ENCODE measurements at places on chromosomes 5 and 9.

- DNase-seq: no peak
Observed at GRCh38 chr5:96004754-96005153, 43.1 kb upstream of the ELL2 start.

GRCh38 chr9:87004016-87004415, 56.7 kb upstream of the GAS1 start:
- no peak for DNase-seq

DNA sequence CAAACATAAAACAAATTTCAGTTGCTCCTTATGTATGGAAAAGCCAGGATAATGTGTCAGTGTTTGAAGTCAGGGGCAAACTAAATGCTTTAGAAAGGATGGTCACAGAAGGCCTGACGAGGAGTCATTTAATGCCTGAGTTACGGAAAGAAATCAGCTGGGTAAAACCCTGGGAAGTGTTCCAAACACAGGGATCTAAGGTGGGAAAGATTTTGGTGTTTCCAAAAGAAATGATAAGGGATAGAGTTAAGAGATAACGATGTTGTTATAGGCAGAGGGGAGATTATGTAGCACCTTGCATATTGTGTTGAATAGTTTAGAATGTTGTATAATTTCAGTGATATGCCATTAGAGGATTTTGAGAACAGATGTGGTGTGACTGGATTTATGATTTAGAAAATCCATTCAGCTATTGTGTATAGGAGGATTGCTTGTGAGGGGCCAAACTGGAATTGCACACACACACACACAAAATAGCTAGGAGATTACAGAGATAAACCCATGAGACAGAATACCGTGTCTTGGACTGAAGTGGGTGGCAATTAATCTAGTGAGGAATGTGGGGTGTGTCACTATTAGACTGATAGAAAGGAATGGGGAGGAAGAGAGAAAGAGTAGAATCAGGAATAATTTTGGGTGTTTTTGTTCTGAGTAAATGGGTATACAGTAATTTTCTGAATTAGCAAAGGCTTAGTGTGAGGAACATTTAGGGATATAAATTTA, 274.2 kb upstream of the DAB2 start:
- no peak for DNase-seq

- DNase-seq: no peak
Observed at GRCh38 chr9:127598839-127599549, 13.1 kb upstream of the STXBP1 start.

GRCh38 chr9:83029531-83030137, 33.3 kb downstream of the RASEF start:
- no peak for DNase-seq

DNA sequence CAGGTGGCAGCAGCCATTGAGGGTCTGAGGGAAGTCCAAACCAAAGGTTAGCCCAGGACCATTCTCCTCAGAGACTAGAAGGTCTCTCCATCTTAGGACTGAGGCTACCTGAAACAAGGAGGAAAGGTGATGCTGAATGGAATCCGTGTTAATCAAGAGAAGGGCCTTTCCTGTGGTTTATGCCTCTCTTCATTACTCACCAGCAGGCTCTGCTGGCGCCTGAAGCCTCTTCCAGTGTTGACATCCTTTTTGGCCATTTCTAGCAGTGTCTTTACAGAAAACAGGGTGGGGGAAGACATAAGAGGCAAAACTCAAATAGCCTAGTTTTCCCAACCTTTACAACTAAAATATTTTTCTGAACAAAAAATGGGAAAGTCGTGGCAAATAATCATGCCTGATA, 98.0 kb downstream of the ENC1 start:
- DNase-seq: no peak

DNA sequence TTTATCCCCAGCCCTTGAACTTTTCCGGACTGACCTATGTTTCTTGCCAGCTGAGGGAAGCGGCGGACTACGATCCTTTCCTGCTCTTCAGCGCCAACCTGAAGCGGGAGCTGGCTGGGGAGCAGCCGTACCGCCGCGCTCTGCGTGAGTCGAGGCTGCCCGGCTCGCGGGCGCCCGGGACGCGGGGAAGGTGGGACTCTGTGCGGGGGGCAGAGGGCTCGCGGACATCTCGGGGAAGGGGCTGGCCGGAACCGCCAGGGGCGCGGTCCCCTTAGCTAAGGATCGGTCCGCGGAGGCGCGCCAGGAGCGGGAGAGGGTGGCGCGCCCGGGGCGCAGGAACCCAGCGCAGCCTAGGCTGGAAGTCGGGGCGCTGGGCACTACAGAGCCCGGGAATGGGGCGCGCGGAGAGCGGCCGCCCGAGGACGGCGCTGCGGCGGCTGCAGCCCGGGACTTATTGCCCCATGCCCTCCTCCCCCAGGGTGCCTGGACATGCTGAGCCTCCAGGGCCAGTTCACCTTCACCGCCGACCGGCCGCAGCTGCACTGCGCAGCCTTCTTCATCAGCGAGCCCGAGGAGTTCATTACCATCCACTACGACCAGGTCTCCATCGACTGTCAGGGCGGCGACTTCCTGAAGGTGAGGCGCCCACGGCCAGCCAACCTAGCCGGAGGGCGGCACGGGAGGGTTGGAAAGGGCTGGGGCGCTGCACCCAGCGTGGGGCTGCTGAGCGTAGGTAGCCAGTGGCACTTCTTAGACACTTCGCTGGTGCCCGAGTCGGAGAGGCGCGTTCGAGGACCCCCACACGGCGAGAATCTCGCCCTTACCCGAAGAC, 922 bp downstream of the CRHBP start:
- no peak for DNase-seq

- no peak for DNase-seq
Observed at GRCh38 chr5:14745753-14746152, 81.2 kb downstream of the OTULIN start.

- no peak for DNase-seq
Observed at GRCh38 chr9:7243838-7244237, 486.1 kb downstream of the KDM4C start.

DNA sequence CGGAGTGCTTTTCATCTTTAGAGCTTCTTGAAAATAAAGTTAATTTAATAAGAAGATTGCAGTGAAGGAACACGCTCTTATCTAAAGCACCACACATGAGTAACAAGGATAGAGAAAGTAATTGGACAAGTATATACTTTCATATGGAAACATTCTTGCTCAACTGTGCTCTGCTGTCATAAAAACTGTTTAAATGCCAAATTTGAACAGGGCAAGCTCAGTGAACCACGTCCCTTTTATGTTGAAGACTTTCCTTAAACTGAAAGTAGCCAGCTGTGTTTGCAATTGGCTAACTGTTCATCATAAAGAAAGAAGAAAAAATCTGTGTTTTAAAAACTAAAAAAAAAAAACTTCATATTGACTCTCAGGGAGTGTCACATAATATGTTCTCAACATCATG, 1610.7 kb upstream of the C9orf72 start:
- DNase-seq: no peak

- DNase-seq: no peak
Observed at GRCh38 chr9:106613250-106613737, 249.7 kb upstream of the ZNF462 start.

GRCh38 chr5:152288917-152289595, 116.0 kb downstream of the NMUR2 start:
- DNase-seq: no peak

GRCh38 chr5:111461934-111462333, 50.4 kb downstream of the STARD4 start:
- DNase-seq: no peak

- no peak for DNase-seq
Observed at GRCh38 chr5:33074548-33074947, 363.4 kb downstream of the NPR3 start.

DNA sequence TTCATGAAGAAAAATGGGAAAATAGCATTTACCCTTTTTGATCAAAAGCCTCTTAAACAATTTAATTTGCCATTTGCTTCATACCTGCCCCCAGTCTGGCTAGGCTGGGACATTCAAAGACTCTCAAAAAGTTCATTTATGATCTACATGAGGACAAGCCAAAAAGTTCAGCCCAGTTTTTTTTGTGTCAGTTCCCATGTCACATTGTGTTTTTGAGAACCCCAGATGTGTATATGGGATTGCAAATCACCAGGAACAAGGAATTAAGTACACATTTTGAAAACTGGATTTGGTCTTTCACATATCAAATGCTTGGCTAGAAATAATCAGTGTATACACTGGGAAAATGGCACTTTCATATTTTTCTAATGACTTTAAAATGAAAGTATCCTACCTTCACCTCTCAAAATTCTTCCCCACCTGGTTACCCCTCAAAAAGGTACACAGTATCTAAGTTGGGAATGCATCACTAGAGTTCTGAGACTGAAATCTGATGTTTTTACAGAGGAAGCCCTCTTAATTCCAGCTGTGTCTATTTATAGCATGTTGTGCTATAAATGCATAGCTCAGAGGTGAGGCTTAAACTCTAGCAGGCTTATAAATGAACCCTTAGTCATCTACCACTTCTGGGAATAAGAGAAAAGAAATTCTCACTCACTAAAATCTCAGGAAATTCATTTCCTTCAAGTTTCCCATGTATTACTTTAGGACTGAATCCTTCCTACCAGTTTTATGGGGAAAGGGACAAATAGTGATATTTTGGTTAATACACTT, 9.3 kb downstream of the STOM start:
- no peak for DNase-seq

DNA sequence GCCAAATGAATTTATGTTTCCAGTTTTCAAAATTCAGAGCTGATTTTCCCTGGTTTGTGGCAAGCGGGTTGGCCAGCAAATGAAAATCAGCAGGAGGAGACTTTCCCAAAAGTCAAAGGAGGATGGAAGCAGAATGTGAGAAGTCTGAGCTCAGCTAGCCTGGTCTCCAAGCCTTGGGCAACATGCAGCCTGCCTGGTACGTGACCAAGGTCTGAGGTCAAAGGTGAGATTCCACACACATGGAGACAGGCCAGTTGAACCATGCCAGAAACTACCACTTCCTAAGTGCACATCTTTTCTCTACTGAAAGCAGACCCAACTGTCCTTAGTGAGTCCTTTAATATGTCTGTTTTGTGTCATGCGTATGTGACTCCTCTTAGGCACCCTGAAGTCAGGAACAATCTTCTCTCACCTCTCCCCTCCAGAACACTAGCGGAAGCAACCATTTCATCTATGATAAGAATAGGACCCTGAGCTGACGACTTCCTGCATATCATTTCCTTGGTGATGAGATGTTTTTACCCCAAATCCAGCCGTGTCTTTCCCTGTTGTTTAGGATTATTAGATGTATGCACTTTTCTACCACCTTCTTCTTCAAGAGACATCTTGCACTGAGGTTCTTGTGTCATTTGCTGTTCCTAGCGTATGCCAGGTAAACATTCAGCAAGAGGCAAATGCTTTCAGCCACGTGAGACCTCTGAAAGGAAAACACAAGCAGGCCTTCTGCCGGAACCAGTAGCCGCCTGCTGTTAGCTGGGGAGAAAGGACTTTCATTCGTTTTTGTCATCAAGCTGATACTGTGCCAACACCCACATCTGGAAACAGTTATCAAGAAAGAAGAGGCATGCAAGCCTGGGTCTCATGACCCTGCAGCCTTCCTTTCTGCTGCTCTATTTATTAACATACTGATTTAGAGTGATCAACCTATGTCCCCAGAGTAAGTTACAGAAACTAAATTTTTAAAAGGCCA, 9.7 kb upstream of the TGFBI start:
- DNase-seq: peak; percentile 78

DNA sequence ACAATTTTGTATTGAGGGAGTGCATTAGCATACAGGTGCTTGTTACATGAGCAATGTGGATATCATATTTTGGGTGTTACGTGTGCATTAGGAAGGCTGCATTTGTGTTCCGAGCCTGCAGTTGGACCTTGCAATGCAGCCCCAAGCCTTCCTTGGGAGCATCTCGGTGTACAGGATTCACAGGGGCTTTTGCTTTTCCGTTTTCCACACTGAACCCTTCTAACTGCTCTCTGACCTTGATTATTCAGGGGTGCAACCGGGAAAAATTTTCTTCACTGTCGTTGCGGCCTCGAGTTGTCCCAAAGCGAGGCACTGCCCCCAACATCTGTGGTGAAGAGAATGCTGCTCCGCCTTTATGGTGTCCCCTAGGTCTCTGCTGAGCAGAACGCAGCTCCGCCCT, 80.1 kb upstream of the PLEKHG4B start:
- DNase-seq: no peak

DNA sequence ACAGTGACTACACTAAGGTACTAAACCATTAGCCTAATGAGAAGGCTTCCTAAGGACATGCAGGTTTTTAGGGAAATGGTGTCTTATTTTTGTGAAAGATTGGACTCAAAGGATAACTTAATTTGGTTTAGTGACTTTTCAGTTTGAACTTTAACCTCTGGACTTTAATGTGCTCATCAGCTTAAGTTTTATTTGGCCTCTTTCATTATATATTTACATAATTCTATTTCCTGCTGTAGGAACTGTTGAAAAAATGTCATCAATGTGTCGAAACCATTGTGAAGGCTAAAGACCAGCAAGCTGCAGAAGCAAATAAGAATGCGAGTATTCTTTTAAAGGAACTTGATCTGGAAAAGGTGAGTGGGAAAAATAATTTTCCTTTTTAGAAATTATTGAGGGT, 34.3 kb upstream of the EIF4EBP3 start:
- DNase-seq: no peak

GRCh38 chr9:9079473-9079872, 1279.9 kb upstream of the DMAC1 start:
- DNase-seq: no peak

DNA sequence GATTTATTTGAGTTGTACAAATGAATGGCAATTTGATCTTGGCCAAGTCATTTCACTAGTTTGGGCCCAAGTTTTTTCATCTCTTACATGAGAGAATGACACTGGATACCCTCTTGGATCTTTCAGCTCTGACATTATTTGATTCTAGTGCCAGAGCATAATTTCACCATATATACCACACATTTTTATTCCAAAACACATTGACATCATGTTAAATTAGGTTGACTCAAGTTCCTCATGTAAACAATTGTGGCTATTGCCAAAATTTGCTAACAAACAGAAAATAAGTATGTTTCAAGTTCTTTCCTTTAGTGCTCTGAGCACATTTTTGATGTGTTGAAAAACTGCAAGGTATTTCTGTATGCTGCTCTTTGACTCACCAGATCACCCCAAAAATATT, 375.8 kb downstream of the ZNF608 start:
- no peak for DNase-seq

GRCh38 chr5:77633207-77633675, 5.3 kb downstream of the OTP start:
- no peak for DNase-seq

GRCh38 chr9:124510650-124511425, 3.6 kb upstream of the NR5A1 start:
- no peak for DNase-seq
